ENCODE measurements at places on chromosomes 1 and 21. TPM values are rescaled to one million over a fixed set of nuclear protein-coding genes. Genes with fewer than 3 reads are reported as not detected.

Gene SMPDL3B
- 0.49 TPM for polyA plus RNA-seq

GRCh38 chr1:151213560-151213959 lies 15.2 kb downstream of the PIP5K1A start:
- DNase-seq, result no peak

- DNase-seq, result no peak
These were observed 858.0 kb downstream of the USP25 start for GRCh38 chr21:16587681-16588375.

- DNase-seq, result no peak
These were observed 38.0 kb downstream of the ERG start for GRCh38 chr21:38460171-38460742.

GRCh38 chr1:36696261-36696940 lies 213.7 kb upstream of the CSF3R start:
- DNase-seq, result no peak
